ENCODE measurements at places on chromosomes 7 and 10. TPM values are rescaled to one million over a fixed set of nuclear protein-coding genes. Genes with fewer than 3 reads are reported as not detected.

GRCh38 chr10:103197174-103197573, 4.1 kb upstream of the NT5C2 start:
- H3K36me3 ChIP-seq: no peaks in the 10 kb centered on the region
- no peak overlapping the region for H3K4me3 ChIP-seq
- no peak for DNase-seq

The INSIG1 gene
- total RNA-seq: 25.0 TPM

- H3K27ac ChIP-seq: no peak overlapping the region
- H3K4me1 ChIP-seq: no peaks in the 10 kb centered on the region
- H3K36me3 ChIP-seq: no peaks in the 10 kb centered on the region
- peaks cover 5% of the 10 kb centered on the region for H3K27me3 ChIP-seq
- H3K4me3 ChIP-seq: no peak overlapping the region
- no peak for DNase-seq
Observed at GRCh38 chr7:134625550-134625949, 21.1 kb upstream of the BPGM start.

DNA sequence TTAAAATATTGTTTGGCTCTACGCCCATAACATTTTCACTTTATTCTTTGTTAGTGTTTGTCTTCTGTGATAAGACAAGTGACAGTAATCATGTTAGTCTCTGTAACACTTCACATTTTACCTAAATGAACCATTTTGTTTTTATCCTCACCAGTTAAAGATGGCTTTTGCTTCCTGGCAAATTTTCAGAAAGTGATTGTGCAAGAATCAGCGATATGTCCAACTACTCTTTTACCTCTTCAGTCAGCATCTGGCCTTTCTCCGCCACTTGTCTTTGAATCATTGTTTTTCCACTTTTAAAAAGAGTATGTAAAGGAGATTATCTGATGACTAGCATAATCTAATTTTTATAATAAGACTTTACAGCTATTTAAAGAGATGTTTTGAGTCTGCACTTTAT, 3.5 kb downstream of the DGKB start:
- no peak overlapping the region for H3K4me3 ChIP-seq
- H3K4me1 ChIP-seq: no peaks in the 10 kb centered on the region
- no peaks in the 10 kb centered on the region for H3K27me3 ChIP-seq
- no peak overlapping the region for H3K27ac ChIP-seq
- DNase-seq: no peak

The RP9 gene
- total RNA-seq: 26.0 TPM

GRCh38 chr10:121702351-121703320, 104.4 kb upstream of the FGFR2 start:
- no peak overlapping the region for H3K4me3 ChIP-seq
- no peaks in the 10 kb centered on the region for H3K36me3 ChIP-seq
- H3K27ac ChIP-seq: no peak overlapping the region

The BCAP29 gene
- total RNA-seq: 48.7 TPM

DNA sequence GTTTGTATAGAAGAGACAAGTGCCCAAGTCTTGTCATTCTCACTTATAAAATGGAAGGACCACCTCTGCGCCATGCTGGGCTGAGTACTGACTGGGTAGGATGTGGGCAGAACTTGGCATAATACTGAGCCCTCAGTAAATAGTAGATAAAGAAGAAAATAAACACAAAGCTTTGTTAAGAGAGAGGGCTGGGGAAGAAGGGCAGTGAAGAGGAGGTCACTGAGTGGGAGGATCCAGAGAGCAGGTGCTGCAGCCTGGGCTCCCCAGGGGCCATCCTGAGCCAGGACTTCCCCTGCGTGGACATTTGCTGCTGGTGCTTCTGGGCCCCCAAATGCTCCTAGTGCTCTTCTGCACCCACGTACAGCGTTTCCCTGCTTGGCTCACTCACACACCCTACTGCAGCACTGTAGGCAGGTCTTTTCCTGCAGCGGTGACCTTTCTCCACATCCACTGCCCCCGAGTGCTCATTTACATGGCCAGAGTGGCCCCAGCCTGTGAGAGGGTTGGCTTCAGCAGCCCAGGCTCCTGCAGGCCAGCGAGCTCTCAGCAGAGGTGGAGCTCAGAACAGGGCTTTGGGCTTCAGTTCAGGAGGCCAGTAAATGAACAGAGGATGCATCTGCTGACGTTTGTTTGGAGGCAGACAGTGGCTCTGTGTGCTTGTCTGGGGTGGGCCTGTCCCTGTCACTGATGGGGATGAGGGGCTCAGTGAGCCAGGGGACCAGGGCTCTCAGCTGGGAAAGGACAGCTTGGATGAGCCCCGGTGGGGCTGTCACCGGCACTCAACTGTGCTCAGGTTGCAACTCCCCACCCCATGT, 164.6 kb downstream of the ADARB2 start:
- no peaks in the 10 kb centered on the region for H3K36me3 ChIP-seq
- H3K4me1 ChIP-seq: no peaks in the 10 kb centered on the region
- no peak for DNase-seq
- H3K27ac ChIP-seq: no peak overlapping the region
- no peak overlapping the region for H3K4me3 ChIP-seq
- no peaks in the 10 kb centered on the region for H3K27me3 ChIP-seq

DNA sequence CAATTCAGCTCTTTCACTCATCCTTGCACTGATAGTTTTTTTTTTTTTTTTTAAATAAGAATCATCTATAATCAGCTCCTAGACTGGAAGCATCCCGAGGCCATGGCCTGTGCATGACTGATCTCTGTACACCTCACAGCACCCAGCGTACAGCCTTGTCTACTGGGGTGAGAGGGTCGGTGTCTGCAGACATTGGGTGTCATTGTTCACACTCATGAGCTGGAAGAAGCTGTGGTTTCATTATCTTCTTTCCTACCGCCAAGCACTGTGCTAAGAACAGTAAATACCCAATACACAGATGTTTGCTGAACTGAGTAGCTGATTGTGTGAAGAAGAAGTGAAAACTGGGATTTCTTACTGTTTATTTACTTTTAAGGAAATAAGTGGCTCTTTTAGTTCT, 123.6 kb downstream of the CLEC2L start:
- no peak for DNase-seq
- no peaks in the 10 kb centered on the region for H3K27me3 ChIP-seq
- H3K4me3 ChIP-seq: no peak overlapping the region
- no peak overlapping the region for H3K27ac ChIP-seq

DNA sequence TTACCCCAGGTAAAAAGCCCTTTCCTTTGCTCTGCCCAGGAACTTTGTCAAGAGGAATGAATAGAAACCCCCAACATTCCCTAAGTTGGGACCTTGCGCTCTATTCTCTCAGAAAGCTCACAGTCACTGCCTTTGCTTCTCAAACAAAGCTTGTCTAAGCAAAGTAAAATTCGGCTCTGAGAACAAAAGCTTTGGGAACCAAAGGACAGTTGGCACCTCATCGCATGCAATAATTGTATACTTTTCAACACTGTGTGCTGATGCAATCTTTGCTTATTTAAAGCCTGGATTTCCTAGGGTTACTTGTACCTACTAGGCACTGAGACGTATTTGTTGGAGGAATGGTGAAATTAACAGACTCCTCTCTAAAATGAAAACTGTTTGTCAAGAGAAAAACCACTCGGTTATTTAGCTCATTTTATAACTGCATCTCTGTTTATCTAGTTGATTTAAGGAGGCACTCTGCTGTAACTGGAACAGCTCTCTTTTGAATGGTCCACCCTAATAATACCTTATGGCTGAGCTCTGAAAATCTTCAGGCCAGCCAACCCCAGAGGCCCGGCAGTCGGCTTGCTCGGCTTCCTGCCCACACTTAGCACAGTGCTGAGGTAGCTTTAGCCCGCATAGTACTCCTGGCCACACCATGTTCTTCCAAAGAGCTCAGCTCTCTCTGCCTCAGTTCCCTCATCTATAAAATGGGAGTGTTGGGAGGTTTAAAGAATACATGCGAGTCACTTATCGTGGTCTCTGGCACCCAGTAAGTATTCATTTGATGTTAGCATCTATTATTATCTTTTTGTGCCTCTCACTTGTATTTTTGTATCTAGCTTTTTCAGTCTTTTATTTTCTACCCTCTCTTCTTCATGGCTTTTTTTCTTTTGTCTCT, 80.2 kb upstream of the PRR15 start:
- H3K4me3 ChIP-seq: no peak overlapping the region
- no peak overlapping the region for H3K27ac ChIP-seq
- no peak for DNase-seq
- no peaks in the 10 kb centered on the region for H3K4me1 ChIP-seq
- no peaks in the 10 kb centered on the region for H3K27me3 ChIP-seq

The PAX4 gene
- not detected for total RNA-seq

DNA sequence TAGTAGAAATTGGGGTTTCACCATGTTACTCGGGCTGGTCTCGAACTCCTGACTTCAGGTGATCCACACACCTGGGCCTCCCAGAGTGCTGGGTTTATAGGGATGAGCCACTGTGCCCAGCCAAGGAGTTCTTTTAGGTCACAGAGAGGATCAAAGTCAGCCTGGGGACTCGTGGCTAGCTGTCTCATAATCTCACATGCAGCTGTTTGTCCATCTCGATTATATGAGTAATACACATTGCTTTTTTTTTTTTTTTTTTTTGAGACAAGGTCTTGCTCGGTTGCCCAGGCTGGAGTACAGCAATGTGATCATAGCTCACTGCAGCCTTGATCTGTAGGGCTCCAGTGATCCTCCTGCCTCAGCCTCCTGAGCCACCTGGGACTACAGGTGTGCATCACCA, 2.2 kb downstream of the IFT22 start:
- H3K4me3 ChIP-seq: no peak overlapping the region
- no peak for DNase-seq
- H3K27ac ChIP-seq: no peak overlapping the region
- no peaks in the 10 kb centered on the region for H3K36me3 ChIP-seq
- H3K4me1 ChIP-seq: peaks cover 14% of the 10 kb centered on the region

The MSS51 gene
- total RNA-seq: 1.5 TPM

DNA sequence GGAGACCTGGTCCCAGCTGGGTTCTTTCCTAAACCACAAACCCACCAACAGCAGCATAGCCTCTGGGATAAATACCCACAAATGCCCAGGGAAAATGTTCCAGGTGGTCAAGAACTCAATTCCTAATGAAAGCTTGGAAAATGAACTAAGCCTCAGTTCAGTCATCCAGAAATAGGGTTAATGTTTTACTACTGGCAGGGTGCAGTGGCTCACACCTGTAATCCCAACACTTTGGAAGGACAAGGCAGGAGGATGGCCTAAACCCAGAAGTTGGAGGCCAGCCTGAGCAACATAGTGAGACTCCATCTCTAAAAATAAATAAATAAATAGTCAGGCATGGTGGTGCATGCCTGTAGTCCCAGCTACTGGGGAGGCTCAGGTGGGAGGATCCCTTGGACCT, 82.2 kb downstream of the SVOPL start:
- H3K4me3 ChIP-seq: no peak overlapping the region
- DNase-seq: no peak
- no peaks in the 10 kb centered on the region for H3K36me3 ChIP-seq
- H3K27me3 ChIP-seq: no peaks in the 10 kb centered on the region
- H3K4me1 ChIP-seq: no peaks in the 10 kb centered on the region
- H3K27ac ChIP-seq: no peak overlapping the region
